ENCODE measurements at places on chromosomes 11 and 22.

DNA sequence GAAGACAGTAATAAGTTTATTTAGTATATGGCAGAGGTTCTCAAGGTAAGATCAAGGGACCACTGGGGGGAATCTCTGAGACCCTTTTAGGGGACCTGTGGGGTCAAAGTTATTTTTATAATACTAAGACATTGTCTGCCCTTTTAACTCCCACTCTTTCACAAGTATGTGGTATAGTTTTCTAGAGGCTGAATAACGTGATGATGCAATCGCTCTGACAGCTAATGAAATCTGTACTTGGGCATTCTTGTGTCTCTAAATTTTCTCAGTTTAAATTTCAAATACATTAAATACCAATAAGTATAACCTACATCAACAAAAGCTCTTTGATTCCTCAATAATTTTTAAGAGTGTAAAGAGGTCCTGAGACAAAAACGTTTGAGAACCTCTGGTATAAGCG, 147.9 kb downstream of the ATG16L2 start:
- no peak for DNase-seq

- DNase-seq, result no peak
Measured at GRCh38 chr11:123334925-123335324, 95.1 kb upstream of the GRAMD1B start.

- no peak for DNase-seq
Measured at GRCh38 chr11:42521994-42522393, 789.8 kb upstream of the API5 start.

- peak; percentile 54 for DNase-seq
Measured at GRCh38 chr11:102451681-102452460, 694 bp downstream of the TMEM123 start.

GRCh38 chr11:113906038-113906437, 1.4 kb downstream of the HTR3B start:
- no peak for DNase-seq

GRCh38 chr11:36292311-36292722, 3.1 kb upstream of the COMMD9 start:
- no peak for DNase-seq

DNA sequence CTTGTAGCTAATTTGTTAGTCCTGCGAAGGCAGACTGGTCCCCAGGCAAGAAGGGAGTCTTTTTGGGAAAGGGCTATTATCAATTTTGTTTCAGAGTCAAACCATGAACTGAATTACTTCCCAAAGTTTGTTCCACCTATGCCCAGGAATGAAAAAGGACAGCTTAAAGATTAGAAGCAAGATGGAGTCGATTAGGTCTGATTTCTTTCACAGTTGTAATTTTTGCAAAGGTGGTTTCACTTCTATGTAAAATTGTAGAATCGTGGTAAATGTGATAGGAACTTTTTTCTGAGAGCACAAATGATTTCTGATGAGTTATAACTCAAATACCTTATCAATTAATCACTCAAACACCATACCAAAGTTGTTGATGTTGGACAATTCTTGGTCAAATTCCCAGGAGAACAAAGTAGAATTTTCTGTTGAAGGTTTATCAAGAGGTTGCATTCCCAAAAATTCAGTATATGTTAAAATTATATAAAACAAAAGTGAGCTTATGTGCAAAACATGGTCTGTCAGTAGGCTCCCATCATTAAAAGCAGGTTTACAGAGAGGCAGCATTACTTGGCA, 2.9 kb upstream of the CTSC start:
- no peak for DNase-seq

DNA sequence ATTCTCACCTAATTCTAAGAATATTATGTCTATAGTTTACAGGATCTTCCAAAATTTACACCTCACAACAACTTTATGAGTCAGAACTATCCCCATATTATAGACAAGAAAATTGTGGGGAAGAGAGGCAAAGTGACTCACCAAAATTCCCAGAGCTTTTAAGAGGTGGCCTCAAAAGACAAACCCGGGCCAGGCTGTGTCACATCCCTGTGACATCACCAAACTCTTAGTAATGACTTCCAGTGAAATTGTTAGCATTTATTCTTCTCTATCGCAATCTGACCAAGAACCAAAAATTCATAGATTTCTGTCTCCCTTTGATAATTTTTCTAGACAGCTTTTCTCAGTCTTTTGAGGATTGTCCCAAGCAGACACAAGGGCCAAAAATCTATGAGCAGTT, 134.3 kb downstream of the SNX19 start:
- no peak for DNase-seq

- DNase-seq, result no peak
Measured at GRCh38 chr11:62575156-62575555, 1.5 kb upstream of the EEF1G start.

DNA sequence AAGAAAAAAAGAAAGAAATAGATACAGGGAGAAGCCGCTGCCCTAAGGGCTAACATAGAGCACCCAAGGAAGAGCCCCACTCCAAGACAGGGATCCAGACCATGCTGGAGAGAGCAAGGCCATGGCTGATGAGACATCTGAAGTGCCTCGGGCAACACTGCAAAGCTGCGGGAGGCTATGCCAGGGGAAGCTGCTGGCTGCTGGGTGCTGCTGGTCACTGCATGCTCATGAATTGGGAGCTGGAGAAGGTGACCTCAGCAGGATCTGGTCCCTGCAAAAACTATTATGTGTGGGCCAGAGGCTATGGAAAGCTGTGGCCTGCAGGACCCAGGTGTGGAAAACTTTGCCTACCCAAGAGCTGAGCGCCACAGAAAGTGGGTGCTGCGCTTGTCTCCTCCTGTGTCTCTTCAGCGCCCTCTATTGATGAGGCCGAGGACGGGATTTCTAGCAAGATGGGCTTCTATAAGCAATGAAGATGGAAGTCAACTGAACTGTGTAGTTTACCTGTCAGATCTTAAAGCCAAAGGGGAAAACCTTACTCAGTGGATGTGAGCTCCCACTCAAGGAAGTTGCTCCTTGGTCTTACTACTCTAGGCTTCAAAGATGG, 17.3 kb upstream of the SLC29A2 start:
- DNase-seq, result peak; percentile 44

DNA sequence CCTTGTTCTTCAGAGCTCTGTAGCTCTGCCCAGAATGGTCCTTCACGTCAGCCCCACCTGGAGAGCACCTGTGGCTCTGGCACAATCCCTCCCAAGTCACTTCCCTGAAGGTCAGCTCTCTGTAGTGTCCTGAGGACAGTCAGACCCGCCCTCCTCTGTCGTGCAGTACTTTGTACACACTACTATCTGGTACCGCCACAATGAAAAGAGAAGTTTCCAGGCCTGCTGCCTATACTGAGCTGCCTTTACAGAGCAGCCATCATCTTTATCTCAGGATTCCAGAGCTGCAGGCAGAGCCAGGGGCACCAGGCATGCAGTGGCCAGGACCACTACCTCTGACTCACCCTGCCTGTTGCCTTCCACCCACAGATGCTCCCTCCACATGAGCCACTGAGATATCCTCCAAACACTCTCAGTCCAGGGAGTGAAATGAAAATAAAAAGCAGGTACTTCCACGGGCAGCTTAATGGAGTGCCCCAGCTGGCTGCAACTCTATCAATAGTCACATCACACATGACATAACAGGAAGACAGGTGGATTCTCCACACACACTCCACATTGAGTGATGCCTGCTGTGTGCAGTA, 7.3 kb downstream of the PACSIN2 start:
- no peak for DNase-seq

- no peak for DNase-seq
Measured at GRCh38 chr11:64853709-64854108, 9.3 kb upstream of the CDC42BPG start.

GRCh38 chr11:67413266-67413849, 2.1 kb upstream of the CARNS1 start:
- DNase-seq, result no peak

DNA sequence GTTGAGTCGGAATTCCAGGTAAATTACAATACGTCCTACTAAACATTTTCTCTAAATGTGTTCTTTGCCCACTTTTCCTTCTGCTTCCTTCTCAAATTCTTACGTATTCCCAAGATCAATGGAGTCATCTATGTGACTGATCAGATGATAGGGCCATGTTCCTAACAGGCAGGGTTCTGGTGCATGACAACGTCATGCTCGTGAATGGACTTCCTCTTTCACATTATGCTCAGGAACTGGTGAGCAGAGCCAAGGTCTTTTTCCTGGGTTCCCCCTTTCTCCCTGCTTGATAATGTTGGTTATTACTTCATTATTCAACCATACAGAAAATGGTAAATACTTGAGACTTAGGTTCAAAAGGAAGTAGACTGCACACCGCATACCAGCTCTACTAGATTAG, 789.4 kb downstream of the OPCML start:
- no peak for DNase-seq

DNA sequence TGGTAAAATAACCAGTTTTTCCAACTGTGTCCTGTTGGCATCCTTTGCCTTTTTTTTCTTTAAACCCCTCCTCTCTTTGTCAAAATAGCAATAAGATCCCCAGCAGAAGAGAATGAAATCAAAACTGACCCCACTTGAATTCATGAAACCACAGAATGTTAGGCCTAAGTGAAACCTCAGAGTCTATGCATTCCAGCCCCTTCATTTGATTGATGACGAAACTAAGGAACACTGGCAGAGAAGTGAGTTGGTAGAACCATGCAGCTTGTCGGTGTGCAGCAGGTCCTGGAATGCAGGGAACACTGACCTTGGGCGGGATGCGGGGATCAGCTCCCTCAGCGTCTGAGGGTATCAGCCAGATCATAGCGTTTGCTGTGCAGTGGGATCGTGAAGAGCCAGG, 57.5 kb downstream of the GRK3 start:
- DNase-seq, result no peak

DNA sequence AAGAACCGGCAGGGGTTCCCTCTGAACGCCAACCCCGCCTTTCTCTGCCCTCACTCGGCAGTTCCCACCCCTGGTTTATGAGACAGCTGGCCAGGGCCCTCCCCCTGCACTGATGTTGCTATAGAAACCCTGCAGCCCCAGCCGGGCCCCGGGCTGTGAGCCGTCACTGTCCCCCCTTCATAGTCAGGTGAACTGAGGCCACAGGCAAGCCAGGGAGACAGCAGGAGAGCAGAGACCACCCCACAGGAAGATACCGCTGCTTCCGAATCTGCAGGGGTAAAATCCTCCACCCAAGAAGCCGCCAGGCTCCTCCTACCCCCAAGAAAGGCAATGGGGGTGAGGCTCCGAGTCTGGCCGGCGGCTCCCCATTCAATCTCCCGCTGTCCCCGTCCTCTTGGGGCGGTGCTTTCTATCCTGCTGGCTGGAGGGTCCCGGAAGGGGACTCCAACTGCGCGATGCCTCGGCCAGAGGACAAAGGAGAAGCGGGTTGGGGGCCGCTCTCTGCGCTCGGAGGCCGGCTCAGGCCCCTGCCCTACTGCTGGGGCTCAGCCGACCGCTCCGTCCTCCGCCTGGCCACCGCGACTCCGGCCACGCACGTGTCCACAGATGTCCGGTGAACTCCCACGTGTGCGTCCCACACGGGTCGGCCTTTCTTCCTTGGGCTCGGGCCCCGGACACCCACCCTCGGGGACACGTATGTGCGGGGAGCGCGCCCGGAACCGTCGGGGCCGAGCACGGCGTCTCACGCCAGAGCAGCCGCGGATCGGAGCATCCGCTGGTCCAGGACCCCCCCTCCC, 587 bp downstream of the SLC25A22 start:
- peak; percentile 54 for DNase-seq

DNA sequence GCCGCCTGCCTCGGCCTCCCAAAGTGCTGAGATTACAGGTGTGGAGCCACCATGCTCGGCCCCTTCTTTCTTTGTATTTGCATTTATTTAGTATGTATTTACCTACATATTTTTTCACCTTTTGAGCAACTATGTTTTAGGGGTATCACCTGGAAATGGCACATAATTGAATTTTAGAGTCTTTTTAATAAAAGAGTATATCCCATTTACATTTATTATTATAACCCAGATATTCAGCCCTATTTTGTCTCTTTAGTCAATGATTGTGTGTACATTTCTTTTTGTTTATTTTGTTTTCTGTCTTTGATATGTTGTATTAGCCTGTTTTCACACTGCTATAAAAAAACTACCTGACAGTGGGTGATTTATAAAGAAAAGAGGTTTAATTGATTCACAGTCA, 56.8 kb upstream of the CCND1 start:
- DNase-seq, result no peak

- no peak for DNase-seq
Measured at GRCh38 chr22:23569716-23570115, 10.4 kb downstream of the IGLL1 start.

- no peak for DNase-seq
Measured at GRCh38 chr22:20663941-20664593, 109.8 kb upstream of the SERPIND1 start.

GRCh38 chr11:111851636-111852035, 19.7 kb downstream of the ALG9 start:
- DNase-seq, result no peak

DNA sequence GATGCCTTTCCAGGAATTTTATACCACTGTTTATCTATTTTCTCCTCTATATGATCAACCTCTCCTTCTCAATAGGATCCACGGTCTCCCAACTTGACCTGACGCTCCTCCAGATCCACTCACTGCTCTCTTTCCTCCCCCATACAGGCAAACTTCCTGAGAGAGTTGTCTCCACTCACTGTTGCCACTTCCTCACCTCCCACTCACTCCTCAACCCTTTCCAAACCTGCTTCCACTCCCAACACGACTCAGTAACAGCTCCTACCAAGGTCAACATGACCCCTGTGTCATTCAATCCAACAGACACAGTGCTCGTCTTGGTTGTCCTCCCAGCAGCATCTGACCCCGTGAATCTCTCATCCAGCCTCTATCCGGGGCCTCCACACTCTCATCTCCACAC, 3.1 kb downstream of the APBB1 start:
- no peak for DNase-seq

- DNase-seq, result no peak
Measured at GRCh38 chr22:20748731-20749428, 25.0 kb upstream of the SERPIND1 start.

- no peak for DNase-seq
Measured at GRCh38 chr22:20174785-20175596, 24.1 kb upstream of the CCDC188 start.

- DNase-seq, result no peak
Measured at GRCh38 chr11:121059605-121060004, 35.7 kb downstream of the TBCEL start.

DNA sequence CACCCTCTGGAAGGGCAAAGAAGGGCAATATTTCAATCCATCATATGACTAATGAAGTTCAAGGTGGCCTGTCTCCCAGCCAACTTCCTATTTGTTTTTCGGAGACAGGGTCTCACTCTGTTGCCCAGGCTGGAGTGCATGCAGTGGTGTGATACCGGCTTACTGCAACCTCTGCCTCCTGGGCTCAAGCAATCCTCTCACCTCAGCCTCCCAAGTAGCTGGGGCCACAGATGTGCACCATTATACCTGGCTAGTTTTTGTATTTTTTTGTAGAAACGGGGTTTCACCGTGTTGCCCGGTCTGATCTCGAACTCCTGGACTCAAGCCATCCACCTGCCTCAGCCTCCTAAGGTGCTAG, 13.4 kb downstream of the ABTB2 start:
- no peak for DNase-seq

DNA sequence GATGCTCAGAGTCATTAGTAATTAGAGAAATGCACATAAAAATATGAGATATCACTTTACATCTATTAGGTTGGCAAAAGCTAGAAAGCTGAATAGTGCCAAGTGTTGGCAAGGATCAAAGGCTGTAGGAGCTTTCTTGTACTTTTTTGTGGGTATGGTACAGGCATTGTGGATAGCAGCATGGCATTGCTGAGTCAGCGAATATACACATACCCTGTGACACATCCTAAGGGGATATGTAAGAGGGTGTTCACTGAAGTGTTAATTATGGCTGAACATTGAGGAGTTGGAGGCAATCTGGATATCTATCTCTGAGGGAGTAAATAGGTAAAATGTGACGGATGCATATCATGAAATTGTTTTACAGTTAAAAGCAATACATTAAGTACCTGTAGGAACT, 27.0 kb upstream of the IL18BP start:
- DNase-seq, result no peak
